WTC11 (cell line): ENCODE measurements at places on chromosomes 16 and 17.

GRCh38 chr17:70187383-70187782, 18.1 kb downstream of the KCNJ2 start:
- no peaks in the 10 kb centered on the region for H3K27me3 ChIP-seq
- peaks cover 10% of the 10 kb centered on the region for H3K4me1 ChIP-seq
- H3K36me3 ChIP-seq = no peaks in the 10 kb centered on the region
- no peak overlapping the region for H3K27ac ChIP-seq

DNA sequence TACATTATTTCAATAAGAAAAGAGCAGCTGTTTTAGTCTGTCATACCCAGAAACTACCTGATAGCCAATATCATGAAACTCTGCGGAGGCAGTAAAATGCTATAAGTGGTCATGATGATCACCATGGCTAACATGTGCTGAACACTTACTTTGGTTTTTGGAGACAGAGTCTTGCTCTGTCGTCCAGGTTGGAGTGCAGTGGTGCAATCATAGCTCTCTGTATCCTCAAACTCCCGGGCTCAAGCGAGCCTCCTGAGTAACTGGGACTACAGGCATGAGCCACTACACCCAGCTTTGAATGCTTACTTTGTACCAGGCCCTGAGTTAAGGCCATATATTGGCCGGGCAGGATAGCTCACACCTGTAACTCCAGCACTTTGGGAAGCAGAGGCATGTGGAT, 101.2 kb upstream of the DHX40 start:
- no peaks in the 10 kb centered on the region for H3K36me3 ChIP-seq
- H3K27ac ChIP-seq = no peak overlapping the region
- DNase-seq = no peak
- no peak overlapping the region for H3K4me3 ChIP-seq

DNA sequence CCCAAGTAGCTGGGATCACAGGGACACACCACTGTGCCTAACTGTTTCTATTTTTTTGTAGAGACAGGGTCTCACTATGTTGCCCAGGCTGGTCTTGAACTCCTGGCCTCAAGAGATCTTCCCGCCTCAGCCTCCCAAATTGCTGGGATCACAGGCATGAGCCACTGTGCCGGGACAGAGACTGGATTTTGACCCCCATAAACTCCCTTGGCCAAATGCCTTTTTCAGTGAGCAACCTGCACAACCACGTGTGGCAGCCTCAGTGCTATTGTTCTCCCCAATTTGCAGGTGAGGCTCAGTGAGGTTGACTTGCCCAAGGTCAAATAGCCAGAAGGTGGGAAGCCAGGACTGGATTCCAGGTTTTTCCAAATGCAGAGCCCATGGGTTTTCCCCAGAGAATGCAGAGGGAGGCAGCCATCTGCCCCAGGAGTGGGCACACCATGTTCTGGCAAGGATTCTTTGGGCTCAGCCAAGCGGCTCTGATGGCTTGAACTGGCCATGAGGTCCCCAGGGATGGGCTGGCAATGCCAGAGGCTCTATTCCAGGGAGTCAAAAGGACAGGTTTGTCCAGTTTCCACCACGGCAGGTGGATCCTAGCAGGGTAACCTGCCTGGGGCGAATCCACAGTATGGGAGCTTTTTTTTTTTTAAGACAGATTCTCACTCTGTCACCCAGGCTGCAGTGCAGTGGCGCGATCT, 1.8 kb downstream of the IL27 start:
- H3K27ac ChIP-seq = no peak overlapping the region
- DNase-seq = no peak
- no peaks in the 10 kb centered on the region for H3K36me3 ChIP-seq
- no peaks in the 10 kb centered on the region for H3K4me1 ChIP-seq
- no peak overlapping the region for H3K4me3 ChIP-seq
- peaks cover 5% of the 10 kb centered on the region for H3K27me3 ChIP-seq

DNA sequence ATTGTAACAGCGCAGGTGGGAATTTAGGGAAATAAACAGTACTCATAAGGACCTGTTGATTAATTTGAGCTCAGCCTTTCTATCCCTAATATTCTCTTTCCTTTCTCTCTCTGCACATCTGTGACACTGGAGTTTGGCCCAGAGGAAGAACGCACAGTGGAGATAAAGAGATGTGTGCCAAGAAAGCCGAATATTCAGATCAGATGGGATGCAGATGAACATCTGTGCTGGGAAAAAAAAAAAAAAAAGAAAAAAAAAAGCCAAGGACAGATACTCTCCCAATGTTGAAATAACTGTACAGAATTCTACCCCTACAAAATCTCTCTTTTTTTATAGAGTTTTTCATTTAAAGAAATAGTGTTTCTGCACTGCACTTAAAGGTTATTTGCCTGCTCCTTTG, 485.4 kb downstream of the KCNJ2 start:
- no peak overlapping the region for H3K4me3 ChIP-seq
- no peak overlapping the region for H3K27ac ChIP-seq
- DNase-seq = no peak
- H3K4me1 ChIP-seq = no peaks in the 10 kb centered on the region
- no peaks in the 10 kb centered on the region for H3K27me3 ChIP-seq
- H3K36me3 ChIP-seq = no peaks in the 10 kb centered on the region

DNA sequence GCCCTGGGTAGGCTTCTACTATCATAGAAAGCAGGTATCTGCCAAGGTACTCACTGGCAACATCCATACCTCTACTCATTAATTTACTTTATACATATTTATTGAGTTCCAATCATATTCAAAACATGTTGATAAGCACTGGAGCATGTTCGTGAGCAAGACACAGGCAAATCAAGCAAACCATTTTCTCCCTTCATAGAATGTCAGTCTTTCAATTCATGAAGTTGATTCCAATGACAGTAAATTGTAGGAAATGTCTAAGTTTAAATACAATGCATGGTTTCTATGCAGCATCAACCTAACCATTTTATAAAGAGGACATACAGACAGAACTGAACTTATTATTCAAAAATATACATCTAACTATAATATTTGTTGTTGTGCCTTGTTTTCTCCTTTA, 978.6 kb downstream of the CDH8 start:
- H3K4me3 ChIP-seq = no peak overlapping the region
- H3K27ac ChIP-seq = no peak overlapping the region
- no peaks in the 10 kb centered on the region for H3K27me3 ChIP-seq
- H3K4me1 ChIP-seq = no peaks in the 10 kb centered on the region
- DNase-seq = no peak
- H3K36me3 ChIP-seq = no peaks in the 10 kb centered on the region

GRCh38 chr16:88070989-88071625, 119.9 kb downstream of the BANP start:
- no peak for DNase-seq
- no peaks in the 10 kb centered on the region for H3K4me1 ChIP-seq
- H3K27me3 ChIP-seq = no peaks in the 10 kb centered on the region
- H3K36me3 ChIP-seq = peaks cover 12% of the 10 kb centered on the region
- no peak overlapping the region for H3K4me3 ChIP-seq

GRCh38 chr17:66414561-66415175, 112.3 kb downstream of the PRKCA start:
- DNase-seq = no peak
- no peak overlapping the region for H3K27ac ChIP-seq
- H3K36me3 ChIP-seq = no peaks in the 10 kb centered on the region
- H3K4me3 ChIP-seq = no peak overlapping the region
- H3K4me1 ChIP-seq = peaks cover 10% of the 10 kb centered on the region; the same call in 1 of the 2 replicates
- H3K27me3 ChIP-seq = no peaks in the 10 kb centered on the region

GRCh38 chr16:22694887-22695382, 119.0 kb upstream of the HS3ST2 start:
- H3K4me3 ChIP-seq = no peak overlapping the region
- no peaks in the 10 kb centered on the region for H3K36me3 ChIP-seq
- no peak overlapping the region for H3K27ac ChIP-seq
- H3K4me1 ChIP-seq = no peaks in the 10 kb centered on the region
- no peaks in the 10 kb centered on the region for H3K27me3 ChIP-seq

DNA sequence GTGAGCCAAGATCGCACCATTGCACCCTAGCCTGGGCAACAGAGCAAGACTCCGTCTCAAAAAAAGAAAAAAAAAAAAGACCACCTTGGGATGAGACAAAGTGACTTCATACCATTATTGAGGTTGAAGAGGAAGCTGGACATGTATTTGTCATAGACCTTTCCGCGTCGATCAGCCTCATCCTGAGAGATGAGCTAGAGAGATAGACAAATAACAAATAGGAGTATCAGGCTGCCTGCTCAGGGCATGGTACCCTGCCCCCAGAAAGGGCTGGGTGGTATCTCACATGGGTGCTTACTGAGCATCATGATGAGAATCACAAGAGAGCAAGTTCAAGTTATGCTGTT, 22.1 kb downstream of the CNTNAP1 start:
- no peak for DNase-seq
- H3K4me1 ChIP-seq = peaks cover under 1% of the 10 kb centered on the region; the same call in 1 of the 2 replicates
- peaks cover 45% of the 10 kb centered on the region for H3K36me3 ChIP-seq
- no peak overlapping the region for H3K27ac ChIP-seq
